ENCODE measurements at places on chromosomes 3 and 15. TPM values are rescaled to one million over a fixed set of nuclear protein-coding genes. Genes with fewer than 3 reads are reported as not detected.

GOLGA8T gene
- not detected for total RNA-seq

TRIM42 gene
- total RNA-seq: not detected

NUP210 gene
- 76.9 TPM for total RNA-seq

WDR72 gene
- total RNA-seq: 3.7 TPM

TNK2 gene
- total RNA-seq: 53.0 TPM

HCLS1 gene
- 2.5 TPM for total RNA-seq

IMPG2 gene
- 0.50 TPM for total RNA-seq

TATDN2 gene
- total RNA-seq: 34.2 TPM

CFAP100 gene
- not detected for total RNA-seq

KBTBD12 gene
- not detected for total RNA-seq

Measured in Calu3 (cell line).